ENCODE measurements at places on chromosomes 6 and 20.

DNA sequence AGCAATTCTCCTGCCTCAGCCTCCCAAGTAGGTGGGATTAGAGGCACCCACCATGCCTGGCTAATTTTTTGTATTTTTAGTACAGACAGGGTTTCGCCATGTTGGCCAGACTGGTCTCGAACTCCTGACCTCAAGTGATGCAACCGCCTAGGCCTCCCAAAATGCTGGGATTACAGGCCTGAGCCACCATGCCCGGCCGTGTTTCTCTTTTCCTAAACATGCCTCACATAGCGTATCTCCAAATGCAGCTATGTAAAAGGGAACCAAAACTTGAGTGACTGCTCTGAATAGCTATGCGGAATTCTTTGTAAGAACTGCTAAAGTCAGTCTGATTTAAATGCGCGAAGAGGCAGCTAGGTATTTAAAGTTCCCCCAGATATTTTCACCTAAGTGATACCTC is 20.5 kb downstream of the BPIFA2 start:
- DNase-seq: no peak

DNA sequence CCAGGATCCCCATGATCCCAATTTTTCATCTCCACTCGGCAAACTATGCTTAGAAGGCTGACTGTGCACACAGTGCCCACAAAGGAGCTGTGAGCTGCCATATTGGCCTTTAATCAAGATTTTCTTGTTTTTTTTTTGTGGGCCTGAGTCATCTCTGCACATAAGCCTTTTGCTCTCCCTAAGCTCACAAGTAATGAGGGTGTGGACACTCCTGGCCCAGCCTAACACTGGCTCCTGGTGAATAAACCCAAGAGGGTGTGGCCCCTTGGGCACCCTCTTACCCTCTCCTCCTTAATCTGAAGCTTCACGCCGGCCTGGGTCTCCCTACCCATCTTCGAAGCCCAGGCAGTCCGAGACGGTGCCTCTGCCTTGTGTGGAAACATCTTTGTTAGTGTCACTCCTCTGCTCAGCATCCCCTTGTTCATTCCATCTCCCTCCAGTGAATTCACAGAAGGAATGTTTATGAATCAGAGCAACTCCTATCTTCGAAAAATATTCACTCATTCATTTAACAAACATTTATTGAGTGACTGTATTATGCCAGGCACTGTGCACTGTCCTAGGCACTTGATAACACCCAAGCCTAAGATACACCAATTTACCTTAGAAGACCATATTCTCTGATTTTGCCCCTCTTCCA is 22.2 kb upstream of the MRPS10 start:
- DNase-seq: no peak

DNA sequence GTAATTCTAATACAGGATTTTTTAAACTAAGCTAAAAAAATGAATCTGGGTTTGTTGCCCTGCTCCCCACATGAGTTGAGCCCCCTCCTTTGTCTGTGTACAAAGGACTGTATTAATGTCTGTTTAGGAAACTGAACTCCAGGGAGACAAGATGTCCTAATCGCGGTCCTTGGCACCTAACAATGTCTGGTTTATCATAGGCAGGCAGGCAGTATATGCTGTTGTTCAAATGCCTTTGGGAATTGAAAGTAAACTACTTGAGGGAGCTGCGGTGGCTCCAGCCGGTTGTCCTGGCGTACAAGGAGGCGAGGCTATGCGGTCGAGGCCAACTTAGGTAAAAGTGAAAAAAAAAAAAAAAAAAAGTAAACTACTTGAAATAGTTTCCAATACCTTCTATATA is 98.5 kb downstream of the TULP4 start:
- DNase-seq: no peak

DNA sequence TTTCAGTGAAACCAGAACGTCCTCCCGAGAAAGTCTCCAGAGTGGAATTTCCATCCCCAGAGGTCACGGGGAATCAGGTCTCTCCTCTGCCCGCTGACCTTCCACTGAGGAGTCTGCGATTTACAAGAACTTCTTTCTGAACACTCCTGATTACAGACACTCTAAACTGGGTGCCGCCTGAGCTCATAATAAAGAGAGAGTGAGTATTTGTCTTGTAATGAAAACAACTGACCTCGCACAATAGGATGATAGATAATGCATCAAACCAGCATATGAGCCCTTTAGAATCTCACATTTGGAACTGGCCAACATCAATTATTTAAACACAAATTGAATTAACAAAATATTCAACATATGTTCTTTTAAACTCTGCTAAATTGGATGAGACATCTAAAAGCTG is 47.5 kb downstream of the DLL1 start:
- no peak for DNase-seq

- no peak for DNase-seq
Measured at GRCh38 chr6:21808045-21808470, 214.5 kb downstream of the SOX4 start.

GRCh38 chr6:5208057-5208456 is 52.7 kb downstream of the LYRM4 start:
- DNase-seq: no peak

DNA sequence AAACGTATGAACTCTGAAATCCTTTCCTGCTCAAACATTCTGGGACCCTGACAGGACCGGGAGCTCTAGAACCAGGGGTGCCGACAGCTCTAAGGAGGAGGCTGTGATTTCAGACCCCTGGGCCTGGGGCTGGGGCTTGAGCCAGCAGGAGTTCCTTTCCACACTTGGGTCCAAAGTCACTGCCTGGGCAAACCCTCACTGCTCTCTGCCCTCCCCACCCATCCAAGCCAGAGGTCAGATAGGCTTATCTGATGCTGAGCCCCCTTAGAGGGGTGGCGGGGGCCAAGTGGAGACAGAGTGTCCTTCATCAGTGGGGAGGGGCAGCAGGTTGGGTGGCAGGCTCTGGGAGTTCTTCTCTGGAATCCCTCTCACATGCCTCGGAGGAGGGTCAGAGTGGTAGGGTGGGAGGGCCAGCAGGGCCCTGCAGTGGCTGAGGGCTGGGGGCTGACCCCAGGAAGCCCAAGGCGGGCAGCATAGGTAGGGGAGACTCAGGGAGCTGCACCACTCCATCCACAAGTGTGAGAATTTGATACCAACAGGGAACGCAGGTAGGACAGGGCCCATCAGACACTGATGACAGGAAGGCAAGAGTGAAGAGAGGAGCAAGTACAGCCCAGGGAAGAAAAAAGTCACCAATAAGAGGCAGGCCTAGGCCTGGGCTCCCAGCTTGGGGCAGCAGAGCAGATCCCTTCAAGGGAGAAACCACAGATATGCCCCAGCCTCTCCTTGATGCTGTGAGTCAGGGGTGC is 121.0 kb downstream of the MRPL14 start:
- DNase-seq: no peak

DNA sequence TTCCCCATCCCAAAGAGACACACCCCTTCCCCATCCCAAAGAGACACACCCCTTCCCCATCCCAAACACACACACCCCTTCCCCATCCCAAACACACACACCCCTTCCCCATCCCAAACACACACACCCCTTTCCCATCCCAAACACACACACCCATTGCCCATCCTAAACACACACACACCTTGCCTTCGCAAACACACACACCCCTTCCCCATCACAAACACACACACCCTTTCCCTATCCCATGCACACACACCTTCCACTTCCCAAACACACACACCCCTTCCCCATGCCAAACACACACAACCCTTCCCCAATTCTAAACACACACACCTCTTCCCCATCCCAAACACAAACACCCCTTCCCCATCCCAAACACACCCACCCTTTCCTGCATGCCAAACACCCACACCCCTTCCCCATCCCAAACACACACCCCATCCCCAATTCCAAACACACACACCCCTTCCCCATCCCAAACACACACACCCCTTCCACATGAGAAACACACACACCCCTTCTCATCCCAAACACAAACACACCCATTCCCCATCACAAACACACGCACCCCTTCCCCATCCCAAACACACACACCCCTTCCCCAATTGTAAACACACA is 315.3 kb downstream of the KIF16B start:
- no peak for DNase-seq

DNA sequence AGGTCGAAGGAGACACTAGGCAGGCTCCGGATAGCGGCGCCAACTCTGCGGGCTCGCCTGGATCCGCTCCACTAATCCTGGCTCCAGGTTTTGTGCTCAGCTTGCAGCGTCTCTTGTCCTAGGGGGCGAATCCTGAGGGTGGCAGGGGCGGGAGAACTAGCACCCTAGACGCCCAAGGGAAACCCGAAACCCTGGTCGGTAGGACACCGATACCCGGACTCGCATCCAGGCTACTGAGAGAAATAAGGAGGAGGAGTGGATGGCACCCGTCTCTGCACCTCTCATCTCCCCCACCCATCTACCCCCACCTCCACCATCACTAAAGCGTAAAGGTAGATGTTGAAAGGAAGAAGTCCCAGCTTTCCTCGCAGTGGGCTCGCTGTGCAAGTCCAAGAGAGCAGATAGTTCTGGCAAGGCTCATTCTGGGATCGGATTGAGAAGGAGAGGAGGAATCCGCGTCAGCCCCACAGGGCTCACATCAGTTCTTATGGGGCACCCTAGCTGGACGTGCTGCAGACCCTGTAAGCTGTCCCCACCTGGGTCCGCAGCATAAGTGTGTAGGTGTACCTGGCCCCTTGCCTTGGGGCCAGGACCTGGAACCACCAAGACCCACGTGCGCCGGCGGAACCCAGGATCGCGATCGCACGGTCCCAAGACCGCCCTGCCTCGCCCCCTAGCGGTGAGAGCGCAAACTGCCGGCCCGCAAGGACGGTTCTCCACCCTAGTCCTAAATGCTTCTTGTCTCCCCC is 6.9 kb downstream of the SLC32A1 start:
- peak; percentile 86 for DNase-seq

DNA sequence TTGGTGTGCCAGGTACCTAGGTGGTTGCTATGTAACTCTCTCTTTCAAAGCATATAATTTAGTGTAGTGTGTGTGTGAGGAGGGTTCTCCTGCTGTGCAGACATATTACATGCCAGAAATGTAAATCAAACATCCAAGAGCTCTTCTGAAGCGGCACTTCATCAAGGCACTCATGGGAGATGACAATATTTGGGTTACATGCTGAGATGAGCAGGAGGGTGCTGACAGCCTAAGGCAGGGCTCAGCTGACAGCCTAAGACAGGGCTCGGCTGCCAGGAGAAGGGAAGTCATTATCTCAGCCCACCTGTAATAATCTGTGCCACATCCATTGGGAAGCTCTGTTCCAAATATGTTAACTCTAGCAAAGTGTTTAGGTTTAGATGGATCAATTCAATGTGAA is 39.1 kb downstream of the ADGRF5 start:
- no peak for DNase-seq

DNA sequence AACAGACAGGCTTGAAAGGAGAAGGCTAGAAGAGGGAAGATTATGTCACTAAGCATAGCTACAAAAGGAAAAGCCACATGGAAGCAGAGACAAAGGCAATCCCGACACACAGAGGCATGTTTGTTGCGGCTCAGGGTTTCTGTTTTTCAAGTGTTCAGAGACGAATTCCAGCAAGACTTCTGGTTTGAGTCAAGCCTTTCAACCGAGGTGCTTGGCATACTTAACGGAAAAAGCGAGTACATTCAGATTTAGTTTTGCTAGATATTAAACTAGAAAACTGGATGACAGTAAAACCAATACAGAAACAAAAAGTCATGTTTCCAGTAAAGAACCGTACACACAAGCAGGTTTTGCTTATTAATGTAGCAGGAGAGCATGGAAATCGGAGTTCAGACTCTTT is 27.2 kb downstream of the MCUR1 start:
- peak; percentile 45 for DNase-seq

DNA sequence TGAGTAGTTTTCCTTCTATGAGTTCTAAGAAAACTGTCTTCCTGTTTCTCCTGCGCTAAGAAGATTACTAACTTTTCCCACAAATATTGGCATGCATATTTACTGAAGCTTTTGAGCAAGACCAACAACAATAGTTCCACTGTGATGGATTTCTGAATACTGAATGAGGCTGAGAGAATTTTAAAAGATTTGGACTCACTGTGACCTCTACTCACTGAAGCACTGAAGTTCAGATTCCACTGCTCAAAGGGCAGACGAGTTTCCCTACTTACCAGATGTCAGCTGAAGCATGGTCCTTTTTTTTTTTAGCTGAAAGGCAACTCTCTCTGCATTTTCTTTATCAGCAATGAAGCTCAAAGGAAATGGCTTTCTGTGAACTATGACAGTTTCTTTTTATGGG is 718.5 kb downstream of the RFPL4B start:
- no peak for DNase-seq

DNA sequence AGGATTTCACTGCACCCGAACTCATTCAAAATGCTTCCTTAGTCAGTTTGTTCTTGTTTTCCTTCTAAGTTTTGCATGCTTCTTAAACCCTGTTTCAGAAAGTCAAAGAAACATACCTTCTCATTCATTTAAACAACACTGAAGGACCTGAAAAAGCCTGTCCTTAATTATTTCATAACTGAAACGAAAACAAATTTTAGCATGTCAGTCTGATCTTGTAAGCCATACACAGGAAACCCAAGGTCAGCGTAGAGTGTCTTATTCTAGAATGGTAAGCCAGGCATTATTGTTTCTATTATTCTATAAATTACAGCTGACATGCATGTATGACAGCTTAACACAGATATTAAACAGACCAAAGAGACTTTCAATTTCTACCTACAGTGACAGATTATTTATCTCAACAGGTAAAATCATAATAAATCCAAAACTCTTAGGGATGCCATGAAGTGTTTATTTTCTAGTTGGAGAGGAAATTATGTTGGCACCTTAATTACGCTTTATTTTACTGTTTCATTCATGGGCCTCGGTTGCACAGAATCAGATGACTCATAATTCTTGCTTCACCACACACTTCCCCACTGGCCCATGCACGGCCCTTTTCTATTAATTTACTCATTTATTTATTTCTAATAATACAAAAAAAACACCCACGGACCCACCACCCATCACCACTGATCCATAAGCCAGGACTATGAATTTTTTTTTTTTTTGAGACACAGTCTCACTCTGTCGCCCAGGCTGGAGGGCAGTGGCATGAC is 39.3 kb upstream of the DUSP22 start:
- DNase-seq: no peak

DNA sequence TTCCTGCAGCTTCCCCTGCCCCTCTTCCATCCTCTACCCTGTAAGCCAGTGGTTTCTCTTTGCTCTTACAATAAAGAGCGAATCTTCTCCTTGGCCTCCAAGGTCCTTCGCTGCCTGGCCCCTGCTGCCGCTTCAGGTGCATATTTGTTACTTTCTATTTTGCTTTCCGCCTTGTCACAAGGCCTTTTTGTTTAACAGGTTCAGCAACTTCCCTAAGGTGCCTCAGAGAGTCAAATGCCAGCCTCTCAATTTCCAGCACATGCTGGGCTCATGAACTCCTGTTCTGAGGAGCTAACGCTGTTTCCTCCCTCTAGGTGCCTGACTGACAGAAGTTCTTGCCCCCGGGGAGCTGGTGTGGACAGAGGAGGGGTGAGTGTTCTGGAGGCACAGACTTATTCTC is 42.4 kb upstream of the EPB41L1 start:
- DNase-seq: no peak

- DNase-seq: peak; percentile 64
Measured at GRCh38 chr6:7910654-7911344, at the start of gene TXNDC5. TSS of gene TXNDC5 (minus strand) at chr6:7910788. CDS start at chr6:7910776, 12 bp downstream.

GRCh38 chr6:56050530-56051201 is 175.3 kb upstream of the BMP5 start:
- no peak for DNase-seq

GRCh38 chr20:33765099-33765498 is 33.3 kb downstream of the ZNF341 start:
- DNase-seq: no peak

All from activated CD8-positive, alpha-beta T cell treated with anti-CD3 and anti-CD28 coated beads for 36 hours (primary cell).